AG08396 (cell line): ENCODE measurements at places on chromosomes 13 and 19.

DNA sequence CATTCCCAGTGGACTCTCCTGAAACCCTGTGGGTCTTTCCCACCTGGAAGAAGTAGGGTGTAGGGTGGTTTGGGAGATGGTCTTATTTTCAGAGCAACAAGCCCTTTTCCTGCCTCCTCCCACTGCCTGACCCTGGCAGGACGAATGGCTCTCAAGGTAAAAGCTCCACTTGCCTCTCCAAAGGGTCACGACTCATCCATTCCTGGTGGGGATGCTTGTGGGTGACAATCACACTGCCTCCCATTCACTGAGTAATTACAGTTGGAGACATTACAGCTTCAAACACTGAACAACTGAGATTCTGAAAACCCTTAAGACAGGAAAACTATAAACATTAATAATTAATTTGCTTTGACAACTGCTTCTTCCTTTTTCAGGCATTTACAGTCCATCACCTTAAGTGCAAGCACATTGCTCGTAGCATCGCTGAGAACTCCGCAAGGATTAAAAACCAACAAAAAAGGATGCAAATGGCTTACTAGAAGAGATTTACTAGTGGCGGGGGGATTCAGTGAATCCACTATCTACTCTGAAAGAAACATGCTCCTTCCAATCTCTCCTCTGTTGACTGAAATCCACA lies 199.6 kb upstream of the IRS2 start:
- DNase-seq = no peak

DNA sequence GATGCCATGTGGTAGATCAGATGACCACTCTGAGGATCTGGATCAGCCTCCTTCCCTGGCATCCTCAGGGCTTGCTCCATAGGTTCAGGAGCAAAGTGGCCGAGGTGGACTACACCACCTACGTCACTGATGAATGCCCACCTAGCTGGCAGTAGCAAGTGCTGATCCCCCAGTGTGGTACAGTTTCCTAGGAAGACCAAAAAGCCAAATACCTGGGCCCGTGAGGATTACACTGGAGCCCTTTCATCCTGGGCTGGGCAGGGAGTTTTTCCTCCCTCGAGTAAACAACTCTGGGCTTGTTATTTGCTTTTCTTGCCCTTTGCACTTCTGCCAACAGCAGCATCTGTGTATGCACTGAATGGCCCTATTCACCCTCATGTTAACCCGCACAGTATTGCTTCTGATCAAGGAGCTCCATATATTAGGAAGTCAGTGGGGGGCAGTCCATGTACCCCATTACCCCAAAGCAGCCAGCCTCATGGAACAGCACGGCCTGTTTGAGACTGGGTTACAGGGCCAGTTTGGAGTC lies 3.3 kb upstream of the MYADM start:
- no peak for DNase-seq

DNA sequence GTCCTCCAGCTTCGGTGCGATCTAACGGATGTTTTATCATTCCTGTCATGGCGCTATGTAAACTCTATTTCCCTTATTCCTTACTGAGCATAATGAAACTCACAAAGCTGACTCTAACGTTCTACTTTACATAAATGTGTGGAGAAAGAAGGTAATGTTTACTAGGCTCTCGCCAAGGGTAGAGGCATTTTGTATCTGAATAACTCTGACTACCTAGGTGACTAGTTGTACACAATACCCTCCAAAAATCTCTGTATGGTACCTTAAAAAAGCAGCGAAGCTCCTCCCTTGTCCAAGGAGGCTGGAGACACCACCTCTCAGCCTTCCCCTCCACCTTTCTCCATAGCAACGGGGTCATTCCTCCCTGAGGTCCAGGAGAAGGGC lies 316 bp upstream of the ZNF530 start:
- no peak for DNase-seq

- DNase-seq = no peak
These were observed 151.3 kb downstream of the MYO16 start for GRCh38 chr13:108780706-108781105.

- no peak for DNase-seq
These were observed 50.6 kb downstream of the HSPH1 start for GRCh38 chr13:31111136-31111535.

- no peak for DNase-seq
These were observed 439.8 kb downstream of the TDRD3 start for GRCh38 chr13:60836821-60837220.

DNA sequence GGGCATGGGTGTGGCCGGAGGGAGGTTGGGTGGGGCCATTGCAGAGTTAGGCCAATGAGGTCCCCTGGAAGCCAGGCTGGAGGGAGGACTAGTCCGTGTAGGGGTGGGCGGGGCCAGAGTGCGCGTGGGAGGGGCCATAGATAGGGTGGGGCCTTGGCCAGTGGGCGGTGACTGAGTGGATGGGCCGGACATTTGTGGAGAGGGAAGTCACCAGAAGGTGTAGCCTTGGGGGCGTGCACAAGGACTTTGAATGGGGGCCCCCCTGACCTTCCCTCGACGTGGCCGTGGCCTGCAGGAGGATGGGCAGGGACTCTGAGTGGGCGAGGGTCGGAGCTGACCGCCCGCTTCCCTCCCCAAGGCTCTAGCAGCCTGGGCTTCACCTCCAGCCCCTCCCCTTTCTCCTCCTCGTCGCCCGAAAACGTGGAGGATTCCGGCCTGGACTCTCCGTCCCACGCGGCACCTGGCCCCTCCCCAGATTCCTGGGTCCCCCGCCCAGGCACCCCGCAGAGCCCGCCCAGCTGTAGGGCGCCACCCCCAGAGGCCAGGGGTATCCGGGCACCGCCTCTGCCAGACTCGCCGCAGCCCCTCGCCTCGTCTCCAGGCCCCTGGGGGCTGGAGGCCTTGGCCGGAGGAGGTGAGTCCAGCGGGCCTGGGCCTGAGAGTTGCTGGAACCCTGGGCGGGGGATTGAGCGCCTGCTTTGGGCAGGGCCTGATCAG lies 16.5 kb upstream of the B3GNT3 start:
- DNase-seq = peak; percentile 81

GRCh38 chr13:34070006-34070405 lies 252.1 kb downstream of the RFC3 start:
- DNase-seq = no peak

DNA sequence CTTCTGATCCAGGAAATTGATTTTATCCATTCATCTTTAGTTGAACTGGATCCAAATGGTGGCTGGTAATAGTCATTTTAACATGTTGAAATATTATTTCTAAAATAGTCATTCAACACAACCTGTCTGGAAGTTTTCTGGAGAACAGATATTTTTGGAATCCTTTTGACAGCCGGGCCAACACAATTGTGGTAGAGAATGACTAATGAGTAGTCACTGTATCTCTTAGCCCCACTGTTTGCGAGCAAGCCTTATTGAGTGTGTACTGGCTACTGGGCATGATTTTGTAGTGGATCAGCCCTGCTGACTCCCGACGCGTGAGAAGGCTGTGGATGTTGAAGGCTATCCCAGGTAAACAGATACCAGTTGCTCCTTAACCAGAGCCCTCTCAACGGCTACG lies 383.4 kb downstream of the ZNF536 start:
- DNase-seq = no peak
